ENCODE measurements at places on chromosomes 6 and 20.

GRCh38 chr6:1965596-1966224 lies 279.7 kb downstream of the GMDS start:
- DNase-seq: no peak

- DNase-seq: no peak
Measured at GRCh38 chr20:51022227-51022802, 592 bp downstream of the KCNG1 start.

GRCh38 chr20:17556837-17557674 lies 12.8 kb upstream of the DSTN start:
- DNase-seq: no peak

DNA sequence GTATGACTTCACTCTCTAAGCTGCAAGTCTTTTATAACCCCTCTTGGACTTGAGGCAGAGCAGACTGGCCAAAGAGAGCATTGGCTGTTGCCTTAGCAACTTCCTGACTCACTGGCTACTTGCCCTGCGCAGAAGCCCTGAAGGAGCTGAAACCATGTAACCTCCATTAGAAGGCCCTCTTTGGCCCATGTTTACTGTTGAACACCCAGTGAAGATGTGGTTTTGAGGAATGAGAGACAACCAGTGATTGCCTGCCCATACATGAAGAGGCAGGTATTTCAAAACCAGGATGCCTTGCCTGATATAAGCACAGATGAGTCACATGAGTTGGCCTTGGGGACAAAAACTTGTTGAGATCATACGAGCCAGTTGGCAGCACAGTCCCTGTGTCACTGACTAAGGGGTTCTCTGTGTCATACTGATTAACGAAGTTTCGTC lies 182.5 kb downstream of the EDN1 start:
- no peak for DNase-seq

- no peak for DNase-seq
Measured at GRCh38 chr6:151617539-151617938, 123.7 kb downstream of the CCDC170 start.

DNA sequence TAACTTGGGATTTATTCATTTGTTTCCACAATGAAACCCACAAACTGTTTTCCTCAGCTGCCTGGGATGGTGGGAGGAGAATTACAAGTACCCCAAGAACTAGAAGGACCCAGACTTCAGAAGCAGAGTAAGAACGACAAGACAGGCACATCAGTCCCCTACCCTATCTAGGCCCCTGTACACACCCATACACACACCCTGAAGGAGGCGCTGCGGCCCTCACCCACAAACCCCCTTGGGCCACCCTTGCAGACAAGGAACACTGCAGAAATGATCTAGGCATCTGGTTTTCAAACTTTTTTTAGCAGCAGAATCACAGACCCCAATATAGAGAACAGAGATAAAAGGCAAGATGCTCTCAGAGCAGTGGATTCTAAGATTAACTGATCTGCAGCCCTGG lies 55.0 kb downstream of the TRERF1 start:
- DNase-seq: no peak

DNA sequence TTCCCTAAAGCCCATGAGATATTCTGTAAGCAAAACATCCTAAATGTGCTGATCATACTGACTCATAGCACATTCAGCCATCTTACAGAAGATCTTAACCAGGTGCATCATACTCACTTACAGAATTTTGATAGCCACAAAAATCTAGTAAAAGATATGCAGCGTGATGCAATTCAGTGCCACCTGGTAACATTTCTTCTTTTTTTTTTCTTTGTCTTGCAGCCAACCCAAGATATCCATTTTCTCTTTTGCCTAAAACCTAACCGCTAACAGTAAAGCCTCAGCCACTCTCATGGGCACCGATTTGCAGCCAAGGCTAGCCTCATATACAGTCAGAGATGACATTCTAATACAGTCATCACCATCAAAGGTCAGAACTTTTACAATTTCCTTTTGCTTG lies 293.3 kb downstream of the HACE1 start:
- no peak for DNase-seq

DNA sequence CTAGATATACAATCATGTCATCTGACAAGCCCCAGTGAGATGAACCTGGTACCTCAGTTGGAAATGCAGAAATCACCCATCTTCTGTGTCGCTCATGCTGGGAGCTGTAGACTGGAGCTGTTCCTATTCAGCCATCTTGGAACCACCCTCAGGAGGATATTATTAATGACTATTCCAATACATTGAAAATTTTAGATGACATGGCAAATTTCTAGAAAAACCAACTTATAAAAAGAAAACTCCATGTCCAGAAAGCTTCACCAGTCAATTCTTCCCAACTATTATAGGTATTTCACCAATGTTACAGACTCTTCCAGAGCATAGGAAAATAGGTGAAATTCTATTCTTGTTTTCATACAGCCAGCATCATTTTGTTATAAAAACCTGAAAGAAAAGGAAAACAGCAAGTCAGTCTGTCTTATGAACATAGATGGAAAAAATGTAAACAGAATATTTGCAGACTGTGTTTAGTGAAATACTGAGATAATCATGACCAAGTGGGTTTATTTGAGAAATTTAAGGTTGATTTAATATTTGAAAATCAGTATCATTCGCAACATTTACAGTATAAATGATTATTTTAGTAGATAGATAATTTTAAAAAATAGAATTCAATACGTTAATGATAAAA lies 43.3 kb downstream of the ATRN start:
- DNase-seq: no peak

DNA sequence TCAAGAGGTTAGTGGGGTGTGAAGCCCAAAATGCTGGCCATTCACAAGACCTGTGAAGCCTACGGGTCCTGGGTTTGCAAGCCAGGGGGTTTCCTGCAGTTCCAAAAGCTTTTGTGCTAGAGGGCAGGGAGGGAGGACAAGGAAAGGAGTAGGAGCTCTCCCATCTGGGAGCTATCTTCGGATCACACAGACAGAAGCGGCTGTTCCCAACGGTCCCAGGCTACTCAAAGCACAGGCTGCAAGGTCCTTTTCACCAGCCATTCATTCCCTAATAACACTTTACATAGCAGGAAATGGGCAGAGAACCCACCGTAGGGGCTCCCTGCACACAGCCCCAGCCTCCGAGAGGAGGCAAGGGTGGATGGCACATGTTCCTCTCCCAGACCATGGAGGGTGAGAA lies 296.9 kb downstream of the FOXC1 start:
- no peak for DNase-seq

DNA sequence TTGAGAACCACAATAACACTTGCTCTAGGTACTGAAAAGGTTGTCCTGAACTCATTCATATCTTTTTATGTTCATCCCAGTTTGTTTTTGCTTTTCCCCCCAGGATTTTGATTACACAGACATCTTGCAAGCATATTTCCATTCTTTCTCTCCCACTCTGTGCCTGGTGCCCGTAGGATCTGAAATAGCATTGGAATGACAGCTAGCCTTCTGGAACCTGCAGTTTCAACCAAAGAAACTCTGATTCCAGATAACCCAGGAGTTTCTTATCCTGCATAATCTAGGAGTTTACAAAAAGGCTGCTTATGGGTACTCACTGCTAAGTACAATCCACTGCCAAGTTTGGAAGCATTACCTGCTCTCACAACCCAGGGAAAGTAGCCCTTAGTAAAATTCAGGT lies 28.8 kb upstream of the PLCG1 start:
- DNase-seq: no peak

DNA sequence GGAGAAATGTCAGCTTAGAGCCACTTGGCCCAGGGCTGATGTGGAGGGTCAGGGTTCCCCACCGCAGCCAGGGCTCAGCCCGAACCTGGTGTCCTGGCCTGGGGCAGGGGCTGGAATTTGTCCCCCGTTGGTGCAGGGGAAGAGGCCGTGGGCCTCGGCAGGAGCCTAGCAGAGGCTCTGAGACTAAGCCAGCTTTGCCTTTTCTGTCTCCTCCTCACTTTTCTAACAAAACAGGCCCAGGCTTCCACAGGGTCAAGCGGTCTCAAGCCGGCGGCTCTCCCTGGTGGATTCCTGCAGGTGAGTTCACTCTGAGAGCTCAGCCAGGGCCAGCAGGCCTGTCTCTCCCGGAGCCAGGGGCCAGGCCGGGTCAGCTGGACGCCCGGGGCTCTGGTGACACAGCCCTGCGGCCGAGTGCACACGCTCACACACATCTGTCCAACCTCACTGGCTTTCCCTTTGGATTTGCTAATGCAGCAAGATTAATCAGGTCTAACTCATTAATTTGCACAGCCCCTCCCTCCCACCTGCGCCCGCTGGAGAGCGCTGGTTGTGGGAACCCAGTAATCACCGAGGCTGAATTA lies 2.9 kb upstream of the CHRNA4 start:
- no peak for DNase-seq

DNA sequence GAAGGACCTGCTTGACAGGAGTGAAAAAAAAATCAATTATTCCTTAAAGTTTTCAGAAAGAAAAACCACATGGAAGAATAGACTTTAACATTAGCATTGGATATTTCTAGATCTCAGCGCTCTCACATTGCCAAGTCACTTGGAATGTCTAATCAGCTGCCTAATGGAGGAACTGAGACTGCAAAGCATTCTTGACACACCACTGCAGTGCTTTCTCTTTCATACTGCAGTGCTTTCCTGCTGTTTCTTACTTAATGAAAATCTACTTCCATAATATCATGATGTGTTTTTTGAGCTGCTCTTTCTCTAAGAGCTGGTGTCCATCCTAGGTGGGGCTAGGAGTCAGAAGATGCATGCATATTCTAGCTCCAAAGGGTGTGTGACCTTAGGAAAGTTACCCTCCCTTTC lies 20.4 kb upstream of the MCM3 start:
- DNase-seq: no peak

DNA sequence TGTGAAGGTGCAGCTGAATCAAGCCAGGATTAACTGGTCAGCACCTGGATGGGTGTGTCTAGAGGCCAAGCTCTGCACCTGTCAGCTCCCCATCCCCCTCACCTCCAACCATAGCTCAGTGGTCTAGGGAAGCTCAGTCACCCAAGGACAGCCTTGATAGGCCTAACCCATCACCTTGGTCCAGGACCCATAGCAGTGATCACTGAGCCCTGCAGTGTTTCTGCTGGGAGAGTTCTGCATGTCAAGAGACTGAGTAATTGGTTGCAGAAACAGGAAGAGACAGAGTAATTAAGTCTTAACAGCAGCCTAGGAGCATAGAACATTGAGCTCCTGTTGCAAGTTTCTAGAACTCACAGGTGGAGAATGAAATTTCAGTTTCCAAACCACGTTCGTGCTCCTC lies 18.7 kb upstream of the RALGAPB start:
- no peak for DNase-seq

DNA sequence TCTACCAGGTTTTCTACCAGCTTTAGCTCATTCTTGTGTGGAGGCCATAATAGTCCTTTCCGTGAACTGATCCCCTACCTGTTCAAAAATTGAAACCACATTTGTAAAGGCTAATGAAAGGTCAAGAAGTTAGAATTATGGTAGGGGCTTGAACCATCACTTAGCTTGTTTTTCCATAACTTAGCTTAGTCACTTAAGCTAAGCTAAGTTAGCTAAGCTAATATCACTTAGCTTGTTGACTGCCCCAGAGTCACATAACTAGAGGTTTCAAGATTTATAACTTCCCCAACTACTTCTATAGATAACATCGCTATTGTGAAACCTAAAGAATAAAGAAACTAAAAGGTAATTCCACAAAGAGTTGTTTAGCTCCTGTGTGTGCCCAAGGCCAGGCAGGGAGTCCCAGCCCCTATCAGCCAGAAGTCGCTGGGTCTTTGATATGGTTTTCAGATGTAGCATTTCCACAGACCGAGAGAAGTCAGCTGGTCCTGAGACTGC lies 131.8 kb downstream of the VEGFA start:
- no peak for DNase-seq

- no peak for DNase-seq
Measured at GRCh38 chr6:32794510-32794909, 22.3 kb downstream of the HLA-DOB start.

- DNase-seq: no peak
Measured at GRCh38 chr6:34110610-34111009, 35.3 kb downstream of the GRM4 start.

- no peak for DNase-seq
Measured at GRCh38 chr20:59857966-59858365, 75.5 kb downstream of the SYCP2 start.

GRCh38 chr6:91868539-91869202 lies 1281.8 kb upstream of the MAP3K7 start:
- no peak for DNase-seq

DNA sequence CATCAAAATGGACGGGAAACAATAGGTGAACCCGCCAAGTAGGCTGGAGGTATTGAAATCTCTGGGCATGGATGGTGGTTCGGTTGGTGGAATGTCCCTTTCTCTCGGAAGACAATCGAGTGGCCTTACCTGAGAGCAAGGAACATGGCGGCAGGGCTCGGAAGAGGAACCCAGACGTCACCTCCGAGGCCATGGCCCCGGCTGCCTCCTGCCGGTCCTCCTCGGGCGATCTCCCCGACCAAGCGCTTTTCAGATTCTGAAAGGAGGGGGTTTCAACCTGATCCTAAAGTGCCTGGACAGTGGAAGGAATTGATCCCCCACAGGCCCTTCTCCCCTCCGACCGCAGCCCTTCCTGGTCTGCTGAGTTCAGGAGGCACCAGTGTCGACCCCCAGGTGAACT lies 47.2 kb downstream of the GNAS-AS1 start:
- no peak for DNase-seq

DNA sequence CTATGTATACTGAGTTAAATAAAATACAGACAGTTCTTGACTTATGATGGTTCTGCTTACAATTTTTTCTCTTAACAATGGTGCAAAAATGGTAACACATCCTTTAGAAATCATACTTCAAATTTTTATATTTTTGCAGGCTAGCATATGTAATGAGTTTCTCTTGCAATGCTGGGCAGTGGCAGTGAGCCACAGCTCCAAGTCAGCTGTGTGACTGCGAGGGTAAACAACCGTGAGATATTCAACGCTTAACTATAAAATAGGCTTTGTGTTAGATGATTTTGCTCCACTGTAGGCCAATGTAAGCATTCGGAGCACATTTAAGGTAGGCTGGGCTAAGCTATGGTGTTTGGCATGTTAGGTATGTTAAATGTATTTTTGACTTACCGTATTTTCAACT lies 136.1 kb downstream of the PLCB4 start:
- no peak for DNase-seq

GRCh38 chr6:95354551-95354950 lies 222.8 kb upstream of the MANEA start:
- no peak for DNase-seq

DNA sequence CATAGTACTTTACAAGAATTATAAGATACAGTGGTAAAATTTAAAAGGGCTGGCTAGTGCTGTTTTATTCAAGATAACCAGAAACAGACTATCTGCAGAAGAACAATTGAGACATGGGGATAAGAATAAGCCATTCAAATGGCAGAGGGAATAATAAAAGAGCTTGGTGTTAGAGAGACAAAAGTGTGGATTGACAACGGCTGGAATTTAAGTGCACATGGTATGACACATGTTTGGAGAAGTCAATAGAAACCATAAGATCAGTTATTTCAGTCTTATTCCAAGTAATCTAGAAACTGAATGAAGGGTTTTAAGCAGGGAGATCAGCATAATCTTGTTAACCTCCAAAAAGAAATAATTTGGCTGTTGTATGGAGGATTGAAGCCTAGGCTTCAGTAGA lies 1205.5 kb upstream of the CITED2 start:
- no peak for DNase-seq

GRCh38 chr6:8588176-8588575 lies 152.8 kb upstream of the SLC35B3 start:
- no peak for DNase-seq
